CD4-positive, alpha-beta T cell treated with Interleukin-6 for 4 hours (primary cell): ENCODE measurements at places on chromosomes 16 and 17.

GRCh38 chr17:77248216-77249114 is 107.7 kb downstream of the SEC14L1 start:
- DNase-seq = no peak

- no peak for DNase-seq
Measured at GRCh38 chr16:85945424-85945751, 46.4 kb downstream of the IRF8 start.

- DNase-seq = no peak
Measured at GRCh38 chr17:6657633-6658287, 6.2 kb downstream of the C17orf100 start.

DNA sequence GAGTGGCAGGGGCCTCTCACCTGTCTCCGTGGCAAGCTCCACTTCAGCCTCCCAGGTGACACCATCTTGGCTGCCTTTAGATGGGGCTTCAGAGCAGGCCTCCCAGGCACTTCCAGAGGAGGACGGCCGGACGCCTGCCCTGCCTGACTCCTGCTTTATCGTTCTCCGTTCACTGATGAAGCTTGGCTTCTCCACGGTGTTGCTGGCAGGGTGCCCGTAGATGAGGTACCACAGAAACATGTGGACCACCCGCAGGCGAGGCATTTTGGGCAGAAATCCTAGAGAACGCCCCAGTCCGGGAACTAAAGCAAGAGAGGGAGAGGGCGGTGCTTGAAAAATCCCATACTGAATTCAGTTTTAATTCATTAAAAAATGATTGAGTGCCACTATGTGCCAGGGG is 54.5 kb downstream of the GTF3C1 start:
- no peak for DNase-seq

- DNase-seq = no peak
Measured at GRCh38 chr17:2263183-2264066, 40.2 kb downstream of the SMG6 start.

DNA sequence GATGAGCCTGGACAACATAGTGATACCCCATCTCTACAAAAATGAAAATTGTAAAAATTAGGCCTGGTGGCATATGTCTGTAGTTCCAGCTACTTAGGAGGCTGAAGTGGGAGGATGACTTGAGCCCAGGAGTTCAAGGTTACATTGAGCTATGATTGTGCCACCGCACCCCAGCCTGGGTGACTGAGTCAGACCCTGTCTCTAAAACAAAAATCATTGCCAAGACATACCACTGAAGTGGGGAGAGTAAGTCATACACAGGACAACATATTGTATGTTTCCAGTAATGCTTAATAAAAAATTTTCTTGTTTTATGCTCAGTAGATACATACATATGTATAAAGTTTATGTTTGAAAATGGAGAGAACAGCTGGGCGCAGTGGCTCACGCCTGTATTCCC is 39.2 kb downstream of the NDE1 start:
- DNase-seq = no peak

DNA sequence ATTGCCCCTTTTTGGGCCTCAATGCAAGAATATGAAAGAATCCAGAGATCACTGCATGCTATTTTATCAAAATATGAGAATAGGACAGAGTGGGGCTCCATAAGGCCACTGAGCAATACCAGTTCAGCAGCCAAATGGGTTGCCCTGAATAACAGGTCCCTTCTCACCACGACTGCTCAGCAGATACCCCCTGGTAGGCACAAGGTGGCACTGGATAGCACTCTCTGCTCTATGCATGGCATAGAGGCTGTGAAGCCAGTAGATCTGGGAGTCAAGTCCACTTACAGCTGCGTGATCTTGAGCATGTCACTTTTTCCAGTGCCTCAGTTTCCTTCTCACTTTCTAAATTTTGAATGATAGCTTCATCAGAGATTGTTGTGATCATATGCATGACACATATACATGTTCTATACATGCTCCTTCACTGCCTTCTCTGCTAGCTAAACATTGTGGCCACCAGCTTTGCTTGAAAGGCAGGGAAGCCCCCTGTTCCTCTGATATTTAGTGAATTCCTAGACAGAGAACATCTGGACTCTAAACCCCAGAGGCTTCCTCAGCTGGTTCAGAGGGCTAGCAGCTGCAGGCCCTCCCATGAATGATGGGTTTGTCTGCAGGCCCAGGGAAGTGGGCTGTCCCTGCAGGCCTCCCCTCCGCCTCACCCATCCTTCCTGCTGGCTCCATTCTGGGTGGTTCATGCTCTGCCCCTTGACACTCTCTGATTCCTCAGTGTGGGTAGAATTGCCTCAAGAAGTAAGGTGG is 84.9 kb upstream of the ASIC2 start:
- no peak for DNase-seq

DNA sequence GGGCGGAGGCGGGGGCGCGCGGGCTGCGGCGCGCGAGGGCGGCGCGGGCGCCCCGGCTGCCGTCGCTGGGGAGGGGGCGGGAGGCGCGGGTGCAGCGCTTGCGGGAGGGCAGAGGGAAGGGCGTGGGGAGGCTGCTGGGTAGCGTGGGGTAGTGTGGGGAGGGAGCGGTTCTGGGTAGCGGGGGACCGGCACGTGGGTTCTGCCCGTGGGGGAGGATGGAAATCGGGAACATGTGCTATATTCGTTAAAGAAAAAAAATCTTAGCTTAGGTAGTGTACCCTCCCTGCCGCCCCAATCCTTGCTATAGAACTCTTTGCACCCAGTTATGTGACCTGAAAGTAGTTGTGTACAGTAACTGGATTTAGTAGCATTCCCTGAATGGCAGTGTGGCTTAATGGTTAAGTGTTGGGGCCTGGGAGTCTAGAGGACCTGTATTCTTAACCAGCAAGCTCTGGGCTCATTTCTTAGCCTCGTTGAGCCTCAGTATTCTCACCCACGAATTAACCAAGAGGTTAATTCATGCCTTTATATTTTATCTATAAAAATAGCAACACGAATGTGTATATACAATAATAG is 646 bp downstream of the RABEP1 start:
- no peak for DNase-seq

GRCh38 chr17:82967268-82968032 is 112.0 kb upstream of the METRNL start:
- DNase-seq = no peak

- DNase-seq = no peak
Measured at GRCh38 chr17:81196505-81197408, 26.0 kb downstream of the CEP131 start.

DNA sequence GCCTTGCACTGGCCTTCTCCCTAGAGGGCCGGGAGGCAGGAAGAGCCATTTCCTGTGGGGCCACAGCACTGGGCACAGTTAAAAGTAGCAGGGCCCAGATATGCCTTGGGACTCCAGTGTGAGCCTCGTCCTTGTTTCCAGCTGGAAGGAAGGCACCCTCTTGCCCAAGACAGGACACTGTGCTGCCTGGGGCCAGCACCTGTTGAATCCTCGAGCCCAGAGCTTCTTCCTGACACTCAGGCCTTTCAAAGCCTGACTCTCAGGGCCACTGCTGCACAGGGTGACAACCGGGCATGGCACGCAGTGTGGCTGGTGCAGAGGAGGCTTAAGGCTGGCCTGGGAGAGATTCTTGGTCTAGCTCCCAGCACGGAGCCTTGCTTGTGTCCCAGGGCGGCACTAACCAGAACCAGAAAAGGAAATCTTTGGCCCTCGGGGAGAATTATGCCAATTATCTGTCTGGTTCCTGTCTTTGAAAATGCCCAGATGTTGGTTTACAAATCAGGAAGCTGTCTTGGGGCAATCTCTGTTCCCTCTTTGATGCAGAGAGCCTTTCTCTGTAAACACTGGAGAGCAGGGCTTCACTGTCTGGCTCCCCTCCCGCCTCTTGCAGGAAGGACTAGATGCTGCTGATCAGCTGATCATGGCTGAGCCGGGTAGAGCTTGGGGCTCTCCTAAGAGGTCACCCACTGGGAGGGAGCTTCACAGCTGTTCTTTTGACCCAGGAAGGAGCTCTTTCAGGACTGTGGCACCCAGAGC is 11.1 kb downstream of the LDHD start:
- peak; percentile 35 for DNase-seq

GRCh38 chr17:8788998-8789397 is 10.2 kb downstream of the MFSD6L start:
- no peak for DNase-seq
